Fibroblast of villous mesenchyme (primary cell): ENCODE measurements at places on chromosomes 3 and 15. TPM values are rescaled to one million over a fixed set of nuclear protein-coding genes. Genes with fewer than 3 reads are reported as not detected.

Gene NR2E3
- 0.86 and 0.97 TPM in 2 replicates for total RNA-seq

Gene IL17RE
- 0.43 and 0.64 TPM in 2 replicates for total RNA-seq

DNA sequence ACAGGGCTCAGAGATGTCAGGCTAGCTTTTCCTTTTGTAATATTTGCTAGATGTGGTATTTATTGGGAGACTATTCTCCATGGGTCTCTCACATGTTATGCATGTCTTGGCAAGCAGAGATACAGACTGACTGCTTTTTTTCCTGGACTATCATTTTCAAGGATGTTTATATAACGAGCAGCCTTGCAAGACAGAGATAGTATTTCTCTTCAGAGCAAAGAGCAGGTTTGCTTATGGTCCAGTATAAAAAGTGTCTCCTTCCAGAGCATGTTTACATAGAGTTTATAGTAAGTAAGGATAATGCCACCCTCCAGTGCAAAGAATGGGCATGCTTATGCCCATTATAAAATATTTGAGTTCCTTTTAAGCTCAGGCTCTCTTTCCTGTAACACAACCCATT, 24.6 kb downstream of the GTF2E1 start:
- peak; percentile 49 for DNase-seq

DNA sequence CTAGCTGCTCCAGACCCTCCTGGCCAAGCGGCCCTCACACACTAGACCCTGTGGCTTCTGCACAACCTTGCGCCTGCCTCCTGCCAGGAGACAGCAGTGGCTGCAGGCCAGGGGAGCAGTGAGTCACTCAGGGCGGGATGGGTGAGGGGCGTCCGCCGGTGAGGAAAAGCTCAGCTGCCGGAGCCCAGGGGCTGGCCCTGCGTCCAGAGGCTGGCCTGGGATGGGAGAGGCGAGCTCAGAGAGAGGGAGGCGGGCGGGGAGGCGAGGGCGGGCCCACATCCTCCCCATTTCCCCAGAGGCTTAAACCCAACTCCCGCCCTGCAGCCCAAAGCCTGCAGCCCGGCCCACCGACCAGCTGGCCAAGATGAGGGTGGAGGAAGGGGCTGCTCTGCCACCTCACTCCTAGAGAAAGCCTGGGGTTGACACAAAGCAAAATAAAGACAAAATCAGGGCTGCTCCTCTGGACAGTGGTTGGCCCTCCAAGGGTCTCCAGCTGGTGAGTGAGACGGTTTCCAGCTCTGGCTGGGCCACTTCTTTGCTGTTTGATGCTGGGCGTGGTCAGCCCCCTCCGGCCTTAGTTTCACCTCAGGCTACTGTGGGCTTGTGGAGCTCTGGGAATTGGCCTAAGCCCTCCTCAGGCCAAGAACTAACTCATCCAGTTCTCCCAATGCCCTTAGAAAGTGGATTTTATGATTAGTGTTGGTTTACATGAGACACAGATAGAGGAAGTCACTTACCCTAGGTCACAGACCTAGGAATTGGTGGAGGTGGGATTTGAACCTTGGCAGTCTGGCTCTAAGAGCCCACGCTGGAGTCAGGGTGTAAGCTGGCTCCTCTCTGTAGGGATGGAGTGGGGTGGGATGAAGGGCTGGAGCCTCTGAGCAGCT, 50.6 kb downstream of the IQSEC1 start:
- peak; percentile 73 for DNase-seq

- DNase-seq: no peak
Observed at GRCh38 chr15:65212097-65212496, 824 bp upstream of the CILP start.
